ENCODE measurements at places on chromosomes 1 and 21.

- DNase-seq = no peak
Measured at GRCh38 chr1:234997896-234998741, 130.5 kb downstream of the TOMM20 start.

DNA sequence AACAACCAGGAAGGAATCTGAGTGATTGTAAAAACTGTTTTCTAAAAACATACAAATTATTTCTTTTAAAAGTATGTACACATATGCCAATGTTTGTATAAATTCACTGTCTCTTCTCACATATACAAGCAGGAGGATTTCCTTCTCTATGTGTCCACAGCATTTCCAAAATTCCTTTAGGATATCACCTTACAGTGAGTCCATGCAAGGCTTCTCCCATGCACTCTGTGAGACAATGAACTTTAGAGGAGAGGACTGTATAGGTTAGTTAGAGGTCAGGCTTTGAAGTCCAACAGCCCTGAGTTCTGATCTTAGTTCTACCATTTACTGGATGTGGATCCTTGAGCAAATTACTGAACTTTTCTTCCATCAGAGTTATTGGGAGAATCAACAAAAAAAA is 34.1 kb upstream of the USH2A start:
- DNase-seq = no peak

- no peak for DNase-seq
Measured at GRCh38 chr1:219432191-219432606, 180.7 kb downstream of the ZC3H11B start.

GRCh38 chr1:240501115-240501514 is 110.8 kb downstream of the GREM2 start:
- DNase-seq = no peak
